ENCODE measurements at places on chromosomes 6 and 20.

DNA sequence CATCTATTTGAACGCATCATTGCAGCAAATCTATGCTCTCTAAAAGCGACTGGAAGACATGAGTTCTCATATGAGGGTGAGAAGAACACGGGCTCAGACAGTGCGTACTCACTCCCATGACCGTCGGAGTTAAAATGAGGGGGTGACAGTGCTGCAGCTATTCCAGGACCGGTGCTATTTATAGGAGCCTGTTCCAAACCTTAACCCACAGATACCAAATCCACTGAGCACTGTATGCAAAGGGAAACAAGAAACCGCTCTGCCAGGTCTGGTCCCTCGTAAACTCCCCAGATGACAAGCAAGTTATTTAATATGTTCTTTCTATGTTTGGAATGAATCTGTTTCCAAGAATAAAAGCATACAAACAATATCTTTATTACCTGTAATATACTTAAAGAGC, 22.9 kb downstream of the PPP1R3G start:
- ATAC-seq = no peak

DNA sequence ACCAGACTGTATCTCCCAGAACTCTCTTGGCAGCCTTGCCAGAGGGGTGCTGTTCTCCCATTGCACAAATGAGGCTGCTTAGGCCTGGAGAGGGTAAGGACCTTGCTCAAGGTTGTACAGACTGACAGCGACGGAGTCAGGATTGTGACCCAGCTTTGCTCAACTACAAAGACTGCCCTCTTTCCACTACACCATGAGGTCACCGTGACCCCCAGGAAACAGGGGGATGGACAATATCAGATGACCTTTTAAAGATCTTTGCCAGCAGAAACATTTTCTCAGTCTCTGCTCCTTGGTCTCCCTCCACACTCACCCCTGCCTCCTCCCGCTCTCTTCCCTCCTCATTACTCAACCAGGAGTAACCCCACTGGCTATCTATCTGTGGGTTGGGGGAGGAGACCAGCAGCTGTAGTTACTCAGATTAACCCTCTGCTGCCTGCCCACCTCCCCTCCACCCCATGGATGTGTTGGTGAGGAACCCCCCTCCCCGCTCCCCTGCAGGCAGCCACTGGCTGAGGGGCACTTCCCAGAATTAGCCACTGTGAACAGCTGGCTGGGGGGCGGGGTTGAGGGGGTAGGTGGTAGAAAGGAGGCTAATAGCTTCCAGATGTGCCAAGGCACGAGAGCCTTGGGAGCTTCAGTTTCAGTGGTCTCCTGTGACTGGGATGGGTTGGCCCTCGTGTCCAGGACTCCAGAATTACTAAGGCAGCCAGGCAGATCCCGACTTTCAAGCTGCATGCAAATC, 26.9 kb upstream of the MRPS18A start:
- ATAC-seq = no peak

DNA sequence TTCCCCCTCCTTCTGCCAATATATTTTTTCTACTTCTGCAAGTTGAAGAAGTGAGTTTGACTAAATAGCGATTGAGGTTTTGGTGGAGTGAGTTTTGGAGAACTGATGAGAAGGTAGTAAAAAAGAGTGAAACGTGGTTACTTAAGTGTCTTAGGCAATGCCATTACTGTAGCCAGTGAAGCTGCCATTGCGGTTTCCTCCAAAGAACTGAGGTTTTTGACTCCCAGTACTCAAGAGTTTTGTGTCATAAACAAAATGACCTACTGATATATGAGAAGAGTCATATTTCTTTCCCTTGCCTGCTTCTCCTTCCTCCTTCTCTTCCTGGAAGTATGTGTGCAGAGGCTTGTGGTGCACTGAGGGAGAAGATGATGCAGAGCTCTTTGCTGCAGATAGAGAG, 554.5 kb upstream of the MAP3K7 start:
- no peak for ATAC-seq

DNA sequence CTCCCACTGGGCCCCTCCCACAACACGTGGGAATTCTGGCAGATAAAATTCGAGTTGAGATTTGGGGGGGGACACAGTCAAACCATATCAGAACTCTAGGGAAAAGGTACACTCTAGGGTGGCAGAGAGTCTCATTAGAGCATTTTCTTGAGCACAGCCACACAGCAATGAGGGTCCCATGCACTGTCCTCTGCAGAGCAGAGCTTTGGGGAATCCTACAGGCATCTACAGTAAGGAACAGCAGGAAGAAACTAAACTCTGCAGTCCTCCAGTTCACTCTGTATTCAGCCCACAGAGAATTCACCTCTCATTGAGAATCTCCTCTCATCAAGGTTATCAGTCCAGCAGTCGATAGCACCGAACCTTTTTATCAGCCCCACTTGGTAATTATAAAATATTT, 438.6 kb upstream of the NOX3 start:
- no peak for ATAC-seq

DNA sequence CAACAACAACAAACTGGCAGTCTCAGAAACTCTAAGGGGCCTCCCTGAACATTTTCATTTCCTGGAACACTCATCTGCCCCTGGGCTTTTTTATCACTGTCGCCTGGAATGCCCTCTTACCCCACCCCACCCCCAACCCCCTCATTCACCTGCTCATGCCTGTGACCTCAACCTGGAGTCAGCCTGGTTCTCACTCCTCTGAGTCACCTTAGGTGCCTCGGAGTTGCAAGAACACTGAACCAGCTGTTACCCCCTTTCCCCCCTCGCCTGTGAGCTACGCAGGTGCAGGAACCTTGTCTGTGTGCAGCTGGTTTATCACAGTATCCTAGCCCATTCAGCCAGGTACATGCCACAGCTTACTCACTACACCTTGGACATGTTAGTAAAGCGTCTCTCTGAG, 12.8 kb upstream of the SNAI1 start:
- ATAC-seq = peak; percentile 61

Data from esophagus mucosa (tissue), 1 donor.